ENCODE measurements at places on chromosomes 5 and 9. TPM values are rescaled to one million over a fixed set of nuclear protein-coding genes. Genes with fewer than 3 reads are reported as not detected.

DNA sequence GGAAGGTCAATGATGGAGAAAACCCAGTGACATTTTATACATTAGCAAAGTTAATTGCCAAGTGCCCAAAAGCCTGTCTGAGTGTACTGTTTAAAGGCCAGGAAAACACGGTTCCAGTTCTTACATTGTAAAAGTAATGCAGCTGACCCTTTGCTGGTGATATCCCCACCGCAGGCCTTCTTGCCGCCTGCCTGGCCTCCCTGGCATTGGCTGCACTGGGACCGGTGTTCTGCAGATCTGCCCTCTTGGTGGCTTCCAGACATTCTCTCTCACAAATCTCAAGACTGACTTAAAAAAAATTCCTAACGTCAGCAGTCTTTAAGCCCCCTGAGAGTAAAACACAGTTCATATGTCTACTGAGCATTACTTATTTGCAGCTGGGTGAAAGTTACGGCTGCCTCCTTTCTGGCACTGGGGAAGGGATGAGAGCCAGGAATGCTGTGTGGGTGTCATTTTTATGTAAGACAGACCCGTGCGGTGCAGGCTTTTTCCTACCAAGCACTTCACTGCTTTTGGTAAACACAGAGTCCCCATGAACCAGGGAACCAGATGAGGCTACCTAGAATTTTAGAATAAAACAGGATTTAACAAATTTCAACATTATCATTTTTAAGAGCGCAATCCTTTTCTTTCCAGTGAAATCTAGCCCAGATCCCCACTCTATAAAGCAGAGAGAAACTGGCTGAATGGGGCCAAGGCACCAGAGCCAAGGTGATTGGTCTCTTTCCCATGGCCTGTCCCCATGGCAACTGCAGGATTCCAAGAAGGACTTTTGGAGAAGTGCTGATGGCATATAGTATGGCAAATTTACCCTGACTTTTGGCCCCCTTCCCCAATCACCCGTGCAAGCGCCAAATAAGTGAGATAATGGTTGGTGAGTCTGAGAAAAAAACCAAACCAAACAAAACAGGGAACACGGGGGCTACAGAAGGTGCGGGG, 80.8 kb downstream of the LMNB1 start:
- no peak overlapping the region for H3K4me3 ChIP-seq
- no peak overlapping the region for H3K27ac ChIP-seq
- H3K36me3 ChIP-seq = no peaks in the 10 kb centered on the region
- H3K27me3 ChIP-seq = no peaks in the 10 kb centered on the region

- H3K36me3 ChIP-seq = no peaks in the 10 kb centered on the region
- no peaks in the 10 kb centered on the region for H3K4me1 ChIP-seq
- no peak overlapping the region for H3K27ac ChIP-seq
- H3K4me3 ChIP-seq = no peak overlapping the region
- no peaks in the 10 kb centered on the region for H3K27me3 ChIP-seq
Observed at GRCh38 chr9:96192710-96193109, 109.3 kb downstream of the HSD17B3 start.

DNA sequence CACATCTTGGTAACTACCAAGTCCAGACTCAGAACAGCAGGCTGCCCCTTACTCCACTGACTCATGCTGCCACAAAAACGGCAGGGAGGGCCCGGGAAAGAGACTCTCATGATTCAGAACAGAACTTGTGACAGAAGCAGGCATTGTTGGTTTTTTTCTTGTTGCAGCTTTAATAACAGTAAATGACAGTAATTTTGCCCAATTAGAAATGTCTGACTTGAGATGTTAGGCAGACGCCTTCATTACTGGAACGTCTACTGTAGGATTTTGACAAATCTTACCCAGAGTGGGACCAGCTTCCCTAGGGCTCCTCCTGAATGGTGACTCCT, 77.9 kb downstream of the SEMA5A start:
- DNase-seq = no peak
- no peak overlapping the region for H3K27ac ChIP-seq
- no peaks in the 10 kb centered on the region for H3K36me3 ChIP-seq
- no peaks in the 10 kb centered on the region for H3K4me1 ChIP-seq
- no peaks in the 10 kb centered on the region for H3K27me3 ChIP-seq
- no peak overlapping the region for H3K4me3 ChIP-seq

DNA sequence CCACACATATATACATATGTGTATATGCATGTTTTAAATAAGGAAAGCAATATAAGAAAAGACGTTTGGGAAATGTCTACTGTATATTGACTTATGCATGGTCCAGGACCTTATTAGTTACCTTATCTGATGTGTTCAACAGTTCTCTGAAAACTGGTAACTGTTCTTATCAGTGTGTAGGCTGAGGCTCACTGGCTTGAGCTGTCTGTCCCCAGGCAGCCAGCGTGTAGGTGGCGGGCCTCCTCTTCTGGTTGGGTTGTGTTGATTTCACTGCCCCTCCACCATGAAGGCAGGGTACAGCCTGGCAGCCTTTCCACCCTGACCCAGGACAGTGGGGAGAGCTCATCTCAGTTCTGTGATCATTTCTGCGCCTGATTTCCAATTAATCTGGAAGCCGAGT, 38.7 kb upstream of the SEMA4D start:
- H3K27me3 ChIP-seq = peaks cover 13% of the 10 kb centered on the region
- no peaks in the 10 kb centered on the region for H3K36me3 ChIP-seq
- peaks cover 34% of the 10 kb centered on the region for H3K4me1 ChIP-seq
- DNase-seq = no peak

DNA sequence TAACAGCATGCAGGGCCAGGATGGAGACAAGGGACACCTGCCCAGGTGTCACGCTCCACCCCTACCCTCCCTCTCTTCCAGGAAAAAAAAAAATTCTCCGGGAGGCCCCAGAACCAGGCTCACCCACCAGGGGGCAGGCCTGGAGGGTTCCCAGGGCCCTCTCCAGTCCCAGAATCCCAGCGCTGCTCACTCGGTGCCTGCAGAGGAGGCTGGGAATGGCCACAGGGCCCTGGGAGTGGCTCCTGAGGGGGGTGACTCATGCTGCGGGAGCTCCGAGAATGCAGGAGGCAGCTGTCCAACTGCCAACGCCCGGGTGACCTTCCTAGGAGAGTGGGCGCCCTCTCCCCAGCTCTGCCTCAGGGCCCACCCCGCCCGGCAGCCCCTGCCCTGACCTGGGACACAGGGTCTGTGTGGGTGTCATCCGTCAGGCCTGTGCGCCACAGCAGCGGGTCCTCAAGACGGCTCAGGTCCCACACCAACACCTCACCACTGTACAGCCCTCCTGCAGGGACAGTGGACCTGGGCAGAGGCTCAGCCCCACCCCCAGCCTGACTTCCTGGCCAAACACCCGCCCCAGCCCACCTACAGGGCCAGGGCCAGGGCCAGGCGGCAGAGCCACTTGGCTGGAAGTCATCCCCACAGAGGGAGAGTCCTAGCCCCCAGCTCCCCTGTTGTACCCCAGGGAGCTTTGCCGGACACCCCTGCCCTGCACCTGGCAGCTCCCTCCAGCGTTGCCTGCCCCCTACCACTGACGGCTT, 21.2 kb downstream of the DYNC2I2 start:
- H3K27me3 ChIP-seq = no peaks in the 10 kb centered on the region
- peaks cover 21% of the 10 kb centered on the region for H3K4me1 ChIP-seq
- DNase-seq = peak; percentile 92
- peak overlapping the region; percentile 60 for H3K4me3 ChIP-seq
- peak overlapping the region; percentile 85 for H3K27ac ChIP-seq

- no peak overlapping the region for H3K27ac ChIP-seq
- DNase-seq = no peak
- H3K4me1 ChIP-seq = no peaks in the 10 kb centered on the region
- no peak overlapping the region for H3K4me3 ChIP-seq
Observed at GRCh38 chr9:126999315-127000068, 84.9 kb downstream of the RALGPS1 start.

DNA sequence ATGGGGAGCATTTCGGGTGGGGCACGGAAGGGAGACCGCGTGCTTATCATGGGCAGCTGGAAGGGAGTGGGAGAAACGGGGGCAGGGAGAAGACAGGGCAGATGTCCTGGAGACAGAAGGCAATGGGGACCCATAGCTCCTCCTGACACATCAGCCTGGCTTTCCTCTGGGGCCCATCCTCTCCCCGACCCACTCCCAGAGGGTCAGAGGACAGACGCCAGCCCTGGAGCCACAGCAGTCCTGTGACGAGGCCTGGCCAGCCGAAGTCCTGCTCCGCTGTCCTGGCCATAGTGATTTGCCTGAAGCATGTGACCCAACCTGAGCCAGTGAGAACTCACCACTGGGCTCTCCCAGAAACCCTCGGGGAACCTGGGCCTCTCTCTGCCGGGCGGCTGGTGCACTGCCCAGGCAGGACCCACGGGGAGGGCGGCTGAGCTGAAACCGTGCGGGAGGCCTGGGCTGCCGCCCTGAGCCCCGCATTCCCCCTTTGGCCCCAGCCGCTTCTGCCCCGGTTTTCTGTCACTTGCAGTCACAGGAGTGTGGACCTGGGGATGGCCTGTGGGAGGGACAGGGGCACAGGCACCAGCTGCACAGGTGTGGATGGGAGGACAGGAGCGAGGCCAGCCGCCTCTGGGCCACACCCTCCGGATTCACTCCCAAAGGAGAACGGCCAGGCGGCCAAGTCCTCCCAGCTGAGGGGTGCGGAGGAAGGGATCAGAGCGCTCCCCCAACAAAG, 19.8 kb downstream of the ADAMTS2 start:
- no peaks in the 10 kb centered on the region for H3K36me3 ChIP-seq
- H3K27me3 ChIP-seq = peaks cover 8% of the 10 kb centered on the region
- no peak overlapping the region for H3K27ac ChIP-seq
- no peak overlapping the region for H3K4me3 ChIP-seq
- no peaks in the 10 kb centered on the region for H3K4me1 ChIP-seq

- no peak for DNase-seq
- peaks cover 39% of the 10 kb centered on the region for H3K4me1 ChIP-seq
- H3K27me3 ChIP-seq = no peaks in the 10 kb centered on the region
- H3K27ac ChIP-seq = peak overlapping the region; percentile 50
Observed at GRCh38 chr5:154753792-154754191, 1.4 kb upstream of the LARP1 start.

GRCh38 chr9:123121457-123121856, 88.0 kb downstream of the GPR21 start:
- no peaks in the 10 kb centered on the region for H3K27me3 ChIP-seq
- H3K4me3 ChIP-seq = no peak overlapping the region
- peak overlapping the region; percentile 71 for H3K27ac ChIP-seq
- no peaks in the 10 kb centered on the region for H3K36me3 ChIP-seq
- peaks cover 24% of the 10 kb centered on the region for H3K4me1 ChIP-seq
- DNase-seq = peak; percentile 45

DNA sequence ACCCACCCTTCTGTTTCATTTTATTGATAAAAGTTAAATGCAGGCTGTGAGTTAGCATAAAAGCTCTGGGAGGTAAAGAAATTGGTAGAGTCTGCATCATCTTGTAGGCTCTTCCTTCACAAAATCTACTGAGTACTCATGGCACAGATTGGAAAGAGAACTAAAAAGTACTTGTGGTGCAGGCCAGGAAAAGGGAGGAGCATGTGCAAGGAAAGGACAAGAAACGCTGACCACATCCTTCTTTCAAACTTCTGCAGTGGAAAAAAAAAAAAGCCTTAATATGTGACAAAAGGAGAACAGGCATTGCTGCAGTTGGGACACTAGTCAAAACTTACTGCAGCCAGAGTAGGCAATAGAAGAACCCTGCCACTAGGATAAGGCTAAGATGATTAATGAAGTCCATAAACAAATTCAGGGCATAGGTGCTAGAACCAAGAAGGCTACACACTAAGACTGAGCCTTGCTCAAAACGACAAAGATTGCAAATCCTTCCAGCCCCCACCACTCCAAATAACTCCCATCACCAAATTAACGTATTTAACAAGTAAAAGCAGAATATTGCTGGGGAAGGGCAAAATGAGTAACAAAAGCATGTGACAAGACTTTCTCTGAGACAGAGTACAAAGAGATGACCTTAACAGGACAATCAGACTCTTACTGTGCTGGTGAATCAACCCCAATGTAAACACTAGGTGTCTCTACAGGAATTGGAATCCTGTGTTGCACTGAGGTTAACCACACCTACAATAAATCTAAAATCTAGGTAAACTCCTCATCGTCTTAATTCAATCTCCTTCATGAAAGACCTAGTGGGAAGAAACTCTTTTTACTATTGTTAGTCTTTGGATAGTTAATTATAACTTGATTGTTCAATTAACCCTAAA, 1024.8 kb downstream of the TLE1 start:
- no peaks in the 10 kb centered on the region for H3K27me3 ChIP-seq
- no peak overlapping the region for H3K4me3 ChIP-seq
- H3K27ac ChIP-seq = no peak overlapping the region
- no peaks in the 10 kb centered on the region for H3K36me3 ChIP-seq
- no peak for DNase-seq

DNA sequence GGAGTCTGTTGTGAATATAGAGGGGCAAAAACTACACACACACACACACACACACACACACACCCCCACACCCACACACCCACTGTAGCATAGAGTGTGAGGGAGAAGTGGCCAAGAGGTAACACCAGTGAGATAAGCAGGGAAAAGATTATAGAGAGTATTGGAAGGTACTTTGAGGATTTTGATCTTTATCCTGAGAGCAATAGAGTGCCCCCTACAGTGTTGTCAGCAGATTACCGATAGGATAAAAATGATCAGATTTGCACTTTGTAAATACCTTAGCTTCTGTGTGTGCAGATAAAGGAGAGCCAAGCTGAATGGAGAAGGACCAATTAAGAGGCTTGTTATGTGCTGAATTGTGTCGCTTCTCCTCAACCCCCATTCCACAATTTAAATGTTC, 32.3 kb downstream of the ERCC6L2 start:
- H3K27ac ChIP-seq = no peak overlapping the region
- DNase-seq = no peak
- peaks cover 3% of the 10 kb centered on the region for H3K36me3 ChIP-seq
- no peaks in the 10 kb centered on the region for H3K27me3 ChIP-seq
- H3K4me1 ChIP-seq = peaks cover 10% of the 10 kb centered on the region
- no peak overlapping the region for H3K4me3 ChIP-seq

GRCh38 chr9:134366223-134367031, 40.2 kb downstream of the RXRA start:
- H3K4me1 ChIP-seq = peaks cover 73% of the 10 kb centered on the region
- no peak for DNase-seq

GRCh38 chr9:38075272-38075671, 6.2 kb upstream of the SHB start:
- H3K27me3 ChIP-seq = no peaks in the 10 kb centered on the region
- H3K36me3 ChIP-seq = no peaks in the 10 kb centered on the region
- H3K27ac ChIP-seq = no peak overlapping the region
- H3K4me1 ChIP-seq = peaks cover 49% of the 10 kb centered on the region
- no peak overlapping the region for H3K4me3 ChIP-seq
- no peak for DNase-seq

GRCh38 chr5:34587355-34588241, 68.5 kb upstream of the RAI14 start:
- H3K4me1 ChIP-seq = peaks cover 61% of the 10 kb centered on the region
- peak; percentile 57 for DNase-seq
- H3K36me3 ChIP-seq = no peaks in the 10 kb centered on the region
- no peaks in the 10 kb centered on the region for H3K27me3 ChIP-seq
- peak overlapping the region; percentile 34 for H3K27ac ChIP-seq

- H3K4me3 ChIP-seq = no peak overlapping the region
- no peaks in the 10 kb centered on the region for H3K36me3 ChIP-seq
- no peak overlapping the region for H3K27ac ChIP-seq
- no peaks in the 10 kb centered on the region for H3K27me3 ChIP-seq
- no peaks in the 10 kb centered on the region for H3K4me1 ChIP-seq
- no peak for DNase-seq
Observed at GRCh38 chr5:59337240-59337639, 556.3 kb downstream of the PDE4D start.

Gene SETX
- total RNA-seq = 56.7 TPM

Gene MOB3B
- total RNA-seq = 0.03 TPM

Gene RALGPS1
- 2.2 TPM for total RNA-seq

Gene ANKRD34B
- 0.06 TPM for total RNA-seq

Gene WWC1
- 17.9 TPM for total RNA-seq

Gene GOLM1
- 0.20 TPM for total RNA-seq

Gene DMGDH
- total RNA-seq = 7.9 TPM

Measured in HepG2 (cell line).